Activated B cell treated with CpG ODN at 0.5 μM for 24 hours (primary cell): ENCODE measurements at places on chromosomes 13 and 19.

GRCh38 chr19:52535771-52536447 is 8.4 kb downstream of the ZNF808 start:
- peak; percentile 86 for DNase-seq

DNA sequence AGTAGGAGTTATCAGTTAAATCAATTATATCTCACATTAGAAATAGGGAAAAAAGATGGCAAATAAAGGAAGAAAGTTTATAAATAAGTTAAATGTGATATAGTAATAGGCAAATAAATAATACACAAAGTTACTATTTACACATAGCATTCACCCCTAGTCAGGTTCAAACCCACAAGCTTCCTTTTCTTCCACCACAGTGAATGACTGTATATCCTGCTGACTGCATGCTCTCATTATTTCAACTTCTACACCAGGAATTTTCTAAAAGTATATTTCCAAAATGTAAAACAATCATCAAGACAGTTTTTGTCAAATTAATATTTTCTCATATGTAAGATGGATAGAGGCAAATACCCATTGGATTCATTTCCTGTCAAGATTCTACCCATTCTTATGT is 548.6 kb upstream of the SLITRK5 start:
- DNase-seq: no peak

DNA sequence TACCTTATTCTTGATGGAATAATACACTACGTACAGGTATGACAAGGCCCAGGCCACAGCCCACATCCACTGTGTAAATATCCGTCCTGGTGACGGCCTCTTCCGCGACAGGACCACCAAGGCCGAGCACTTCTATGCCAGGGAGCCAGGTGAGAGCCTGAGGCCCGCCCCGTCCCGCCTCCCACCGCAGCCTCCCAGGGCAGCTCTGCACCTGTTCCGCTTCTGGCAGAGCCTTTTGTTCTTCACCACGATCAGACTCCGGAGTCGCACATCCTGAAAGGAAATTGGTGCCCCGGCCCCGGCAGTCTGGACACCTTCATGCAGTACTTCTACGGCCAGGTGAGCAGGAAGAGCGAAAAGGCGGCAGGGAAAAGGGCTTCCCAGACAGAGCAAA is 10.6 kb upstream of the ZNF358 start:
- DNase-seq: no peak

- peak; percentile 61 for DNase-seq
Observed at GRCh38 chr19:17385878-17386611, 8.0 kb downstream of the CCDC194 start.

- no peak for DNase-seq
Observed at GRCh38 chr13:31767175-31767900, 28.0 kb downstream of the RXFP2 start.

GRCh38 chr13:48551329-48551728 is 18.4 kb upstream of the RCBTB2 start:
- DNase-seq: no peak

DNA sequence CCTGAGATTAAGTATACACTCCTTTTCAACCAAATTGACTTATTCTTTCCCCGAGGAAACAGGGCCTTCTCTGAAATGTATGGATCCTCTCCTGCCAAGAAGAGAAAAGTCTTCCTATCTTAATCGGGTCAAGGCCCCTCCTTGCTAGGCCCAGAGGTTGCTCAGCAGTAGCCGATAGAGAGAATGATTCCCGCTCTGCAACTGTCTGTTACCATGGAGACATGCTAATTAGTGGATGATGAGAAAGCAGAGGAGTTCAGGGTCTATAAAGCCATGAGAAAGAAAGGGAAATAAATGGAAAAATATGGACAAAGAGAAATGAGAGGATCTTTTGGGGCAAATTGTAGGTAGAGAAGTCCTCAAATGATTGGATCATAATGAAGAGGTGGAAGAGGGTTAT is 103.5 kb downstream of the POU4F1 start:
- DNase-seq: no peak

DNA sequence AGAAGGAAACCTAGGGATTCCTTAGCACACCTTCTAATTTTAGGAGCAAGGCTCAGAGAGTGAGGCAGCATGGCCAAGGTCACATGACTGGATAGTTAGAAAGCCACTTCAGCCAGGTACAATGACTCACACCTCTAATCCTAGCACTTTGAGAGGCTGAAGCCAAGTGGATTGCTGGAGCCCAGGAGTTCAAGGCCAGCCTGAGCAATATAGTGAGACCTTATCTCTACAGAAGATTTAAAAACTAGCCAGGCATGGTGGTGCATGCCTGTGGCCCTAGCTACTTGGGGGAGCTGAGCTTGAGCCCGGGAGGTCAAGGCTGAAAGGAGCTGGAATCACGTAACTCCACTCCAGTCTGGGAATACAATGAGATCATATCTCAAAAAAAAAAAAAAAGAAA is 69.2 kb downstream of the TEX26 start:
- no peak for DNase-seq
